NCI-H774 (cell line): ENCODE measurements at places on chromosomes 11 and 22.

GRCh38 chr11:71322192-71322735 is 69.9 kb upstream of the SHANK2 start:
- DNase-seq, result no peak

DNA sequence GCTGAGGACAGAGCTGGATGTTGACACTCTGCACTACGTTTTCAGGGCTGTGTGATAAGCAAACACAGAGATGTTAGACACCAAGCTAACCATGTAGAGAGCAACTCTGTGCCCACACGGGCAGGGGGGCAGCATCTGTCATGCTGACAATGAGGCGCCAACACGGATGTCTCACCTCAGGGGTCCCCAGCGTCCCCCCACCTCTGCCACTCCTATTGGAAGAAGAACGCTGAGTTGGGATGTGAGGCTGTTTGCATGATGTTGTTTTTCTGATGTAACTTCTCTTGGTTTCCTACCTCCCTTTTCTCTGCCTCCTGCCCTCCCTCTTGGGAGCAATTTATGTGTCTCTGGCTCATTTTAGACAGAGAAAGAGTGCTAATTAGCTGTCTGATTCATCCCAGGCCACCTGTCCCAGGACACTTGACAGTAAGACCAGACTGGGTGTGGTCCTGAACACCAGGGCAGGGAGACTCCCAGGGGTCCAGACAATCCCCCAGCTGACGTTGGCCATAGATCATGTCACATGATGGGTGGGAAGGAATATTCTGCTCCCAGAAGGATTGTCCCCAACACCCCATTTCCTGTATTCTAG is 89.2 kb upstream of the NCAM1 start:
- no peak for DNase-seq

DNA sequence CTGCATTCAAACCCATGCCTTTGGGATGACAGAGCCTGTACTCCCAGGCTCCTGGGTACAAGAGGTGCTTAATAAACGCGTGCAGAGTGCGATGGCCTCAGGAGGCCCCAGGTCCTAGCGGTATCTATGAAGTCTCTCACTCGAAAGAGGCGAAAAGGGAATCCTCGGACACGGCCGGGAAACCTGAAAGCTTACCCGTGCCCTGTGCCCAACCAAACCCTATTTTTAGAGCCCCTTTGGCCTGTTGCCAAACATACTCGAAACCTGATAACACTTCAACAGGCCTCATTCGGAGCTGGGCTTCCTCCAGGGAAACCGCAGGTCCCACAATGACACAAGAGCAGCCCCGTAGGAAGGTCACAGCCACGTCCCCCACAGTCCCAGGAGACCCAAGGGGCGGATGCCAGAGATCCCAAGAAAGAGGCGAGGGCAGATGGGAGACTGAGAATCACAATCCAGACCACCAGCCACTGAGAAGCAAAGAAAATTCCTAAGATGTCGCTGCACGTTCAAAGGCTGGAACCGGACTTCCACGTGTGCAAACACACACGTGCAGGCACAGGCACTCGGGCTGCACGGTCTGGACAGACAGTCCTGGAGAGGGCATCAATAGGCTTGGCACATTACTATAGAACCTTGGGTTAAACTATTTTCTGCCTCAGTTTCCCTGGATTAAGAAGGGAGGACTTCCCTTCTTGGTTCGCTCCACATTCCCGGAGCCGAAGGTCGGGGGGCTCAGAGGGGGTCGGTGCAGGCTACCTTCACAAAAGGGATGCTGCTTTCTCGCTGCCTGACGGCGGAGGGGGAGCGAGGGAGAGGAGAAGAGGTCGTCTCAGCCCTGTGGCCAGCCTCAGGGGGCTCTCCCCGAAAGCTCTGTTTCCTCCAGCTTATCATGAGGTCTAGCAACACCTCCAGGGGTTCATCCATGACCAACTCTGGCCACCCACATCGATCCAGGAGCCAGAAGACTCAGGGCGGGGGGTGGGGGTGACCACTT is 8.2 kb downstream of the PDGFB start:
- DNase-seq, result no peak

DNA sequence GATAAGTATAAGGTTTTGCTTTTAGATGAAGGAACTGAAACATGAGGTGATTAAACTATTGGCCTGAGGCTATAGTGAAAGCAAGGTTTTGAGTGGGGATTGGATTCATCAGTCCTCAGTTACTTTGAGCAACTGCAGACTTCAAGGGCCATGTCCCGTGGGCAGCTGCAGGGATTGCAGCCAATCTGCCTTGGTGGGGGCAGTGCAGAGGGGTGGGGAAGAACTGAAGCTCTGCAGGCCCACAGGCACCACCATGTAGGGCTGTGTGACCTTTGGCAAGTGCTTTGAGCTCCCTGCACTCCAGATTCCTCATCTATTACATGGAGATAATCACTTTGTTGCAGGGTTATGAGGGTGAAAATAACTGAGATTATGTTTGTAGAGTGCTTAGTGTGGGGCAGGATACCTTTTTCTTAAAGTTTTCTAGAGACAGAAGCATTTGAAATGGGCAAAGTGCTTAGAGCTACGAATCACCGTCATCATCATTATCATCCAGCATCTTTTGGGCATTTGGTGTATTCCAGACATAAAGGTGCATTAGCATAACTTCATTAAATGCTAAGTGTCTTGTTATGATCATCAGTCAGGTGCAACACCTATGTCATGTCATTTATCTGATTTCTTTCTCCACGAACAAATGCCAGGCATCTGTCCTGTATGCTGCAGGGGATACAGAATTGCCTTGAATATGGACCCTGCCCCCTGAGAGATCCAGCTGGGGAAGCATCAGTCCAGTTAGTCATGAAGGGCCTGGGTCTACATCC is 72.1 kb upstream of the TENM4 start:
- no peak for DNase-seq

DNA sequence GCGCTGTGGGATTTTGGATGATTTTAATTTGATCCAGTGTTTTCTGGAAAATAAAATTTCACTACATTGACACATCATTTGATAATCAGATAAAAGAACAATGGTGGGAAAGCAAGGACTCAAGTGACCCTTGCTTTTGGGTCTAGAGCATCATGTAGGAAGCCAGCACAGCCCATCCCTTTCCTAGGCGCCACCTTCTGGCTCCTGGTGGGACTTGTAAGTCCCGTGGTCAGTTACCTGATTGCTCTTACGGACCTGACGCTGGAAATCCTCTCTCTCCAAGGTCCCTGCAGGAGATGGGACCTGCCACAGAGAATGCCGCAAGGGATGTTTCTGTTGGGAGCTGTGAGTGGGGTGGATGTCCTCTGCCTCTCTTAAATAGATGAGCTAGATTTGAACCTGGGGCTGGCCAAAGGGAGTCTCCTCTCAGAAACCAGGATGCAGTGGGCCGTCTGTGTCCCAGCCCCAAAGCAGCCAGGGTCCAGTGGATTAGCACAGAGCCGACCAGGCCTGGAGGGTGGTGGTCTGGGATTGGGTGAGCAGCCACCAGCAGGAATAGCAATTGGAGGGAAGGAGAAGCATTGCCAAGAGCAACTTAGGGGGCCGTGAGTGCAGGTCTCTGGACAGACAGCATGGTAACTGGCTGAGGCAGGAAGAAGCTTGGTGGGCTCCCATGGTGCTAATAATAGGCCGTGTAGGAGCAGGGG is 21.7 kb downstream of the TIMP3 start:
- no peak for DNase-seq

- DNase-seq, result peak; percentile 66
Observed at GRCh38 chr11:64352995-64353714, 5.8 kb upstream of the RPS6KA4 start.

DNA sequence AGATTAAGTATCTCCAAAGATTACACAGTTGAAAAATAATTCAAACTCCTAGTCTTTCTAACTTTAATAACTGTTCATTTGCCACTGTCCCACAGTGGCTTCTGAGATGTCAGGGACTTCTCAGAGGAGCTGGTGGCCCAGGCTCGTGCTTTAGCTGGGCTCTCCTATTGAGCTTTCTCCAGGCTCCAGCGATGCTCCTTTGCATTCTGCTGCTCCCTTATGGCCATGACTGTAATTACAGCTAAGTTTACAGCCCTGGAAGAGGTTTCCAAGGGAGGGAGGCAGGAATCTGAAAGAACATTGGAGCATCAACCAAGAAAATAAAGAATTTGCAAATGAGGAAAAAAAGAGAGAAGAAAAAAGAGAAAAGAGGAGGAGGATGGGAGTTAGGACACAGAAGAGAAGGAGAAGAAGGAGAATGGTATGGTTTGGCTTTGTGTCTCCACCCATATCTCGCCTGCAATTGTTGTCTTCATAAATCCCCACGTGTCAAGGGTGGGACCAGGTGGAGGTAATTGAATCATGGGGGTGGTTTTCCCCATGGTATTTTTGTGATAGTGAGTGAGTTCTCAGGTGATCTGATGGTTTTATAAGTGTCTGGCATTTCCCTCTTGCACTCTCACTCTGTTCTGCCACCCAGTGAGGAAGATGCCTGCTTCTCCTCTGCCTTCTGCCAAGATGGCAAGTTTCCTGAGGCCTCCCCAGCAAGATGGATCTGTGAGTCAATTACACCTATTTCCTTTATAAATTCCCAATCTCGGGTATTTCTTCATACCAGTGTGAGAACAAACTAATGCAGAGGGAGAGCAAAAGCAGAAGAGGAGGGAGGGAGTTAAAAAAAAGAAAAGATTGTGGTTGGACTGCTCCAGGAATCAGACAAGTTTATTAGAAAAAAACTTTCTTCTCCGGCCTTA is 857.0 kb downstream of the KCNA4 start:
- DNase-seq, result peak; percentile 45

GRCh38 chr22:19240813-19241592 is 50.5 kb downstream of the CLTCL1 start:
- no peak for DNase-seq

DNA sequence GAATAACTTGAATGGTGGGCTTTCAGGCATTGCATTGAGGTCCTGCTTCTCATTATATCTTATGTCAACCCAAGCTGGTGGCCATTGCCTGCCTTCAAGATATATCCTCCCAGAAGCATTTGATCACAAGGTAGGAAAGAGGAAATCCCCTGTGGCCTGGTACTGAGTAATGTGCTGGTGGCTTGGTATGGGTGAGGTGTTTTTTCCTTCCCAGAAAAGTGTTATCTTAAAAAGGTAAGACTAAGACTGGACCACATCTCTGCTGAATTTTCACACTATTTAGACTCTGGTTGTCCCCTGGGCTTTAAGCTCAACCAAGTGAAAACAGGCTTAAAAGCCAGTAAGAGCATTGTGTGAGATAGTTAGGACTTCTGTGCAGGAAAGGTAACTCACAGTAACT is 3.7 kb downstream of the INSC start:
- DNase-seq, result no peak

DNA sequence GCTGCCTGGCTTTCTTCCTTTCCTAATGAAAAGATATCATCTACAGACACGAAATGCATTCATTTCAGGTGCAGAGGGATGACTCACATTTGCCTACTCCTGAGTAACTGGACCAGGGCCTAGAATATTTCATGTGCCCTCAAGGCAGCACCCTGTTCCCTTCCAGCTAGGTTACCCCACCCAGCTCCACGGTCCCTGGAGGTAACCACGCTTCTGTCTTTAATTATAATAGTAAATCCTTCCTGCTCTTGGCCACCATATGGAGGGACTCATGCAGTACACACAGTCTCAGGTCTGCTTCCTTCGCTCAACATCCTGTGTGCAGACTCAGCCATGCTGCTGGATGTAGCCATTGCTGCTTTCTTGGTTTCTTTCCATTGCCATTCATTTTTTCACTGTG is 22.3 kb downstream of the DHCR7 start:
- no peak for DNase-seq

- DNase-seq, result no peak
Observed at GRCh38 chr11:71336996-71337754, 84.8 kb upstream of the SHANK2 start.

DNA sequence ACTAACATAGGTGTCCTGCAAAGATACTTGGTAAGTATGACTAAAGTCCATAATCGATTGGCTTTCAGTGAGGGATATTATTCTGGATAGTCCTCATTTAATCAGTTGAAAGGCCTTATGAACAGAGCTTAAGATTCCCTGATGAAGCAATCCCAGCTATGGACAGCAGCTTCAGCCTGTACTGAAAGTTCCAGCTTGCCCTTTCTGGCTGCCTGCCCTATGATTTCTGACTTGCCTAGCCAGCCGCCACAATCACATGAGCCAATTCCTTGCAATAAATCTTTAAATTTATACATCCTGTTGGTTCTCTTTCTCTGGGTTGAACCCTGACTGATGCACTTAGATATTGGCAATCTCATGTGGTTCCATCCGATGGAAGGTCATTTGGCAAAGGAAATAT is 759.0 kb upstream of the API5 start:
- no peak for DNase-seq

GRCh38 chr11:17865765-17866428 is 131.3 kb downstream of the KCNC1 start:
- no peak for DNase-seq

GRCh38 chr11:14300661-14301304 is 58.2 kb downstream of the RRAS2 start:
- DNase-seq, result no peak

- no peak for DNase-seq
Observed at GRCh38 chr11:131137046-131137445, 220.8 kb upstream of the SNX19 start.

DNA sequence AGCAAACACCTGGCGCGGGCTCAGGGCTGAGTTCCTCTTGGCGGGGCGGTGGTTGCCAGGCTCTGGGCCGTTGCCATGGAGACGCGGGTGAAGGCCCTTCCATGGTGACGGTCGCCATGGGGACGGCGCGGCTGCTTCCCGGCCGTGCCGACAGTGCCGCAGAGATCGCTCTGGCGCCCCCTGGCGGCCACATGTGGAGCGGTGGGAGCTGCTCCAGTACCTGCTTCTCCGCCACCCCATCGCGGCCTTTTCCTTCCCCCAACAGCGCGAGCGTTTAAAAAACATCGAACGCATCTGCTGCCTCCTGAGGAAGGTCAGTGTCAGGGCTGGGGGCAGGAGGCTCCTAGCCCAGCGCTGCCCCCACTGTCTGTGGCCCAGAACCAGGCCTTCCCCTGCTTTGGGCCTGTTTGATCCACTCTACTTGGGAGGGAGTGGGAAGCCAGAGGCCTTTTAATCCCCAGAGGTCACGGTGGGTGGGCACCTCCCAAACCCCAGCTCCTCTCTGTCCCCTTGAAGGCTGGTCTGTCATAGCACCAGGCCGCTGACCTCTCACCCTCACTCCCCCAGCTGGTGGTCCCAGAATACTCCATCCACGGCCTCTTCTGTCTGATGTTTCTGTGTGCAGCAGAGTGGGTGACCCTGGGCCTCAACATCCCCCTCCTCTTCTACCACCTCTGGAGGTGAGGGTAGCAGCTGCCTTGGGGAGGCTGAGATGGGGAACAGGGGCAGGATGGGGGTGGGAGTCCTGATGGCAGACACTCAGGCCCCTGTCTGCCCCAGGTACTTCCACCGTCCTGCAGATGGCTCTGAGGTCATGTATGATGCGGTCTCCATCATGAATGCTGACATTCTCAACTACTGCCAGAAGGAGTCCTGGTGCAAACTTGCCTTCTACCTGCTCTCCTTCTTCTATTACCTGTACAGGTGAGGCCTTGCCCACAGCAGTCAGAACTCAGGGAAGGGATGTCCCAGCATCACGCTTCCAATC is 4.8 kb downstream of the CNIH2 start:
- peak; percentile 98 for DNase-seq

DNA sequence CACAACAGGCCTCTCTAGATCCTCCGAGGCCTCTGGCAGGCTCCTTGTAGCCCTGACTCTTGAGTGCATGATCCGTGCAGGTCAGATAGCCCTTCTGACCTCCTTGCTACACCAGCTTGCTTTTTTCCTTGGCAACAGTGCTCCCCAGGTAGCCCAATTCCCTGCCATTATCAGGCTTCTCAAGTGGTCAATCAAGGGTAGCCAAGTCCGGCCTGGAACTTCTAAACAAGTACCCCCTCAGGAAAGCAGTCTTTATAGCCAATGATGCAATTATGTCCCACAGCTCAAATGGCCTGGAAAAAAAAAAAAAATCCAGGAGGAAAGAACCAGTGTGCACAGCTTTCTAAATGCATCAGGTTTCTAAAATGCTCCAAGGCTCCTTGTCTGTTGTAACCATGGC is 59.8 kb downstream of the TENM4 start:
- no peak for DNase-seq
